GM12891 (cell line): ENCODE measurements at places on chromosomes 5 and 9.

DNA sequence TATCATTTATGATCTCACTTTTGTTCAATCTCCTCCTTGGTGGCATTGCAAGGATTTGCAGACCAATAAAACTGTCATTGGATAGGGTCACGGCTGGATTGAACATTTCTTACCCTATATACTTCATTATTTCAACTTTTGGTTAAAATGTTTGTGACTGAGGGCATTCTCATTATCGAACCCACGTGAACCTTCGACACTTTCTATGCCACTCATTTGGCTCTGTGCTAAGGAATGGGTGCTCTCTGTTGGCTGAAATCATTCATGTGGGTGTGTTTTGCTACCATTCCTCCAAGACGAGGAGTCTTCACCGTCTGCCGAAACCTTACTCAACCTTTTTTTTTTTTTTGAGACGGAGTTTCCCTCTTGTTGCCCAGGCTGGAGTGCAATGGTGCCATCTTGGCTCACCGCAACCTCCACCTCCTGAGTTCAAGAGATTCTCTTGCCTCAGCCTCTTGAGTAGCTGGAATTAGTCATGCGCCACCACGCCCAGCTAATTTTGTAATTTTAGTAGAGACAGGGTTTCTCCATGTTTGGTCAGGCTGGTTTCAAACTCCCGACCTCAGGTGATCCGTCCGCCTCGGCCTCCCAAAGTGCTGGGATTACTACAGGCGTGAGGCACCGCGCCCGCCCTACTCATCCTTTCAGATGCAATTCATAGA, 62.5 kb downstream of the CSNK1A1 start:
- DNase-seq, result no peak

- no peak for DNase-seq
Measured at GRCh38 chr9:134858051-134858841, 22.4 kb upstream of the FCN2 start.

DNA sequence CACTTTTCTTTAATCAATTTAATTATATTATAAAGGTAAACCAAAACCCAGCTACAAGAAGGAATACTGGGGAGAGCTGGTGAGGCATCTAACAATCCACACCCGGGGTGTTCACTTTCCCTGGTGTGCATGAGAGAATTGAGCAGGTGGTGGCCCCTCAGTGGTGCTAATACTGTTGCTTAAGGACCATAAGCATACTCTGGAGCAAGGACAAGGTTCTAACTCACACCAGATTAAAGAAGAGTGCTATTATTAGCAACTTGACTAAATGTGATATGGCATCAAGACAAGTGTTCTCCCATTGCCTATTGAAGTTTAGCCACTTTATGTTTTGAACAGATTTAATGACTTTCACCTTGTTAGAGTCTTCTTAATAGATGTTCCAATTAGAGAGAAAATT, 8.8 kb downstream of the RGS7BP start:
- no peak for DNase-seq

- no peak for DNase-seq
Measured at GRCh38 chr5:134561871-134562296, 36.4 kb downstream of the JADE2 start.

- no peak for DNase-seq
Measured at GRCh38 chr5:43437062-43437660, 25.0 kb upstream of the CCL28 start.

GRCh38 chr5:79263290-79263689, 27.4 kb downstream of the JMY start:
- DNase-seq, result no peak
